ENCODE measurements at places on chromosomes 5 and 9. TPM values are rescaled to one million over a fixed set of nuclear protein-coding genes. Genes with fewer than 3 reads are reported as not detected.

The CEP78 gene
- 57.2 TPM for total RNA-seq

The DNAJC25 gene
- total RNA-seq, result 8.1 TPM

The PHF24 gene
- total RNA-seq, result 36.0 TPM

GRCh38 chr9:123680352-123680751 is 249.6 kb downstream of the DENND1A start:
- no peak for DNase-seq
- no peak overlapping the region for H3K27ac ChIP-seq
- H3K4me1 ChIP-seq, result peaks cover 13% of the 10 kb centered on the region
- no peaks in the 10 kb centered on the region for H3K36me3 ChIP-seq
- H3K27me3 ChIP-seq, result no peaks in the 10 kb centered on the region
- no peak overlapping the region for H3K4me3 ChIP-seq

DNA sequence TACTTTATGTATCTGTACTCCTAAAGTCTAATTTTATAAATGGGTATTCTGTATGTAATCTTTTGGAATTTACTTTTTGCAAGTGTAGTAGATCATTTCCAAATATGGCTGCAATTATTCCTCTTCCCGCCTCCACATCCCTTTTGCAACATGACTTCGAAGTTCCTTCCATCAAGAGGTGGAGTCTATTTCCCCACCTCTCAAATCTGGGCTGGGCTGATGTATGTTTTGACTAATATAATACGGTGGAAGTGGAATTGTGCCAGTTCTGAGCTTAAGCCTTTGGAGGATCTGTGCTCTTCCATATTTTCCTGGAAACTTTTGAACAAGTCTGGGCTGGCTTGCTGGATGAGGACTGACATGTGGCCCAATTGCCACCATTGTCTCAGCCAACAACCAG is 155.9 kb downstream of the FGF18 start:
- no peaks in the 10 kb centered on the region for H3K27me3 ChIP-seq
- no peak overlapping the region for H3K27ac ChIP-seq
- no peak for DNase-seq
- no peak overlapping the region for H3K4me3 ChIP-seq
- H3K36me3 ChIP-seq, result no peaks in the 10 kb centered on the region

DNA sequence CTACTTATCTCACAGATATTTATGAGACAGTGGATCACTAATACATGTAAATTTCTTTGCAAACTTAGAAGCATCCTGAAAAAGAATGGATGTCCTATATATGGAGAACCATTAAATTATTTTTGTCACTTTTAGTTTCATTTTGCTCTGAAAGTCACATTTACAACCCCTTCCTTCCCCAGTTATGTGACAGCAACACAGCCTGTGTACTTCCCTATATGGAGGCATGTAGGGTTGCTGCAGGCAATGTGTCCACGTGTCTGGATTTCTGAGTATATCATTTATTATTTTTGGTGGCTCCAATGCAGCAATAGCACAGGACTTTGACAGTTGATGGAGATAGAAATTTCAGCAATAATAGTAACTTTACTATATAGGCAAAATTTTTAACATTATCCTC is 156.4 kb downstream of the ST8SIA4 start:
- no peaks in the 10 kb centered on the region for H3K27me3 ChIP-seq
- H3K27ac ChIP-seq, result no peak overlapping the region
- H3K4me3 ChIP-seq, result no peak overlapping the region
- H3K4me1 ChIP-seq, result no peaks in the 10 kb centered on the region

- no peaks in the 10 kb centered on the region for H3K27me3 ChIP-seq
- H3K4me1 ChIP-seq, result peaks cover 4% of the 10 kb centered on the region
- no peak overlapping the region for H3K27ac ChIP-seq
These were observed 38.9 kb downstream of the ASTN2 start for GRCh38 chr9:117375956-117376355.

DNA sequence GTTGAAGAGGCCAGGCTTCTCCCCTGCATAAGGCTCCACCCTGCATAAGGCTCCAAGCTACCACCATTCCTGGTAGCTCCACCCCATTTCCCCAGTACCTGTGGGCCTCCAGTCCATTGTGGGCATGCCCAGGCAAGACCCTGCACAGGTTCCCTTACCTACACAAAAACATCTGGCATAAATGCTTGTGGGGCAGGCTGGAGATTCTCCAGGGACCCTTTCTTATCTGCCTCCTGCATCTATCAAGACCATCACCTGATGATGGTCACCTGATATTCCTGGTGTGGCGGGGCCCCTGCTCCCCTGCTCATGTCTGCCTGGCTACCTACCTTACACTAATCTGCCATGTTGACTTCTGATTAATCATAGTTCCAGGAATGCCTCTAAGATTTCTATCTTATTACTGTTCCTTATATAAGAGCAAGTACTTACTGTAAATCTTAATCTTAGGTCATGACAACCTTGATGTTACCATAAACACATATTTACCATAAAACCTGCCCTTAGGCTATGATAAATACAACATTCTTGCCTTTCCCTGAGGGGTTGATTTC is 41.0 kb downstream of the FGD3 start:
- H3K4me1 ChIP-seq, result no peaks in the 10 kb centered on the region
- no peak overlapping the region for H3K27ac ChIP-seq
- H3K36me3 ChIP-seq, result no peaks in the 10 kb centered on the region
- H3K4me3 ChIP-seq, result no peak overlapping the region
- no peak for DNase-seq

GRCh38 chr5:35041261-35041660 is 6.5 kb downstream of the AGXT2 start:
- no peak overlapping the region for H3K4me3 ChIP-seq
- no peaks in the 10 kb centered on the region for H3K27me3 ChIP-seq
- DNase-seq, result no peak
- H3K36me3 ChIP-seq, result no peaks in the 10 kb centered on the region
- no peak overlapping the region for H3K27ac ChIP-seq

All from spinal cord (tissue), 10 donors.